Right ventricle myocardium superior (tissue), 1 donor: ENCODE measurements at places on chromosomes 4 and X. TPM values are rescaled to one million over a fixed set of nuclear protein-coding genes. Genes with fewer than 3 reads are reported as not detected.

GRCh38 chrX:23935106-23935505 lies 27.3 kb downstream of the CXorf58 start:
- no peak for DNase-seq

DNA sequence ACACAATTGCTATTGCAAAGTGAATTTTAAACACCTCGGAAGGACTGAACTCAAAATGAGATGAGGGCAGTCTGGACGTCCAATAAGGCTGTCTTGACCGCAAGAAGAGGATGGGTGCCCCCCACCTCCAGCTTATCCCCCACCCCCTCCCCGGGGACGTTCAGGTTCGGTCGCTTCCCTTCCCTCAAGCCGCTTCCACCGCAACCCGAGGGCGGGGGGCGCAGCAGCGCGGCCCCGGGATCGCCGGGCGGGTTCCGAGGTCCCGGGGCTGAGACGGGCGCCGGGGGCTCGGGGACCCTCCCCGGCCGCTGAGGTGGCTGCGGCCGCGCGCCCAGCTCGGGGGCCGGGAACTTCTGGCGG lies 480 bp downstream of the USP46 start:
- DNase-seq: no peak

DNA sequence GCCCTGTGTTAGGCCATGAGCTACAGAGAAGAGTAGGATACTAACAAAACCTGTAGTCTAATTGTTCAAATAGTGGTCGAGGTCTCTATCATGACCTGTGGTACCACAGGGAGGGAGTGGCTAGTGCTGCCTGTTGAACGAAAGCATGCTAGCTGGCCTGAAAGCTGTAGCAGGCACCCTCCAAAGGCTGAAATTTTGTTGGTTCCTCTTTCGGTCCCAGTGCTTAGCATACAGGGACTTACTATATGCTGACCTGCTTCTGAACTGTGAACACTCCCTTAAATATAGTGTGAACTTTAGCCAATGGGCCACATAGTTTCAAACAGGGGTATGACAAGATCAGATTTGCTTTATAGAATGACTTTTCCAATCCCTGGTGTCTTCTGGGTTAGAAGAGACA lies 113.4 kb downstream of the PJA1 start:
- no peak for DNase-seq

- DNase-seq: no peak
Observed at GRCh38 chrX:127552571-127552970, 499.6 kb downstream of the ACTRT1 start.

- no peak for DNase-seq
Observed at GRCh38 chr4:166257891-166258290, 384.9 kb downstream of the TLL1 start.

DNA sequence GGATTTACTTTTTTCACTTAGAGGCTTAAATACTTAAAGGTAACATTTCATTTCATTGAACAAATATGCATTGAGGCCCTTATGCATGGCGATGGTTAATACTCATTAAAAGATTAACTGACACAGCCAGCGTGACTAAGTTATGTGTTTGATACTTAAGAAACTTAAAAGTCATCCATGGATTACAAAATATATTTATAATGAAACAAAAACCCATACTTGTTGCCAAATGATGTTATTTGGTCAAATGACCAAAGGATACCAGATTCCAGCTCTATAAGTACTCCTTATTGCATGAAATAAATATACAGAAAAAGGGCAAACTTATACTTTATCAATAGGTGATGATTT lies 26.7 kb downstream of the ZNF330 start:
- no peak for DNase-seq

DNA sequence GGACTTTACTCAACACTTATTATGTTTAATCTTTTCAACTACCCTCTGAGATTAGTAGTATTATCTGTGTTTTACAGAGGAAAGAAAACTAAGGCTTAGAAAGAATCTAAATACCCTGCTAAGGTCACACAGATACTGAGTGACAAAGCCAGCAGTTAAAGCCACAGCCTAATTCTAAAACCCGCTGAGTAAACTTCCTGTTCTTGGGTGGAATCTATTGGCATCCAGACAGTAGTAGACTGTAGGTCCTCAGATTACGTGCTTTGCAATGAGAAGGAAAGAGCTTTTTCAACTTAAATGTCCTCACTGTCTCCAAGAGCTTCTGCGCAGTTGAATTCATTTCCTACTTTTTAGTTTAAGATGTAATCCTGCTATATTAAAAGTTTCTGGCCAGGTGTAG lies 126.0 kb downstream of the TENM3 start:
- DNase-seq: no peak

DNA sequence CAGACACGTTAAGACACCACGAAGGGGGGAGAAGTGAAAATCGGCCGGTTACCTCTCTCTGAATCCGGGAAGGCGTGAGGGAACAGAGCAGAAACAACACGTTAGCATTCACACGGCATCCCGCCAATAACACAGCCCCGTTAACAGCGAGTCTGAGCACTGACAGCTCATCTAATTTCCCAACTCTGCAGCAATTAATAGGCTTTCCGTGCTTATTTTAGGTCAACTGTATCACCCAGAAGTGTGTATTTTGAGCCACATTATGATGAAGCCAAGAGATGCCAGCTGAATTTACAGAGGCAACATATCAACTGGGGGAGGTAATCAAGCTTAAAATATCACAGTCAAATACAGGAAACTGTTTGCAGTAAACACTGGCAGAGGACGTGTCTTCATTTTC lies 92.6 kb downstream of the NSUN7 start:
- no peak for DNase-seq

- DNase-seq: no peak
Observed at GRCh38 chrX:19156186-19156585, 33.9 kb upstream of the ADGRG2 start.

DCLK2 gene
- total RNA-seq: 19.9 TPM

- DNase-seq: no peak
Observed at GRCh38 chr4:20831746-20832145, 131.5 kb downstream of the PACRGL start.

- no peak for DNase-seq
Observed at GRCh38 chr4:155974476-155974749, 20.7 kb upstream of the CTSO start.

DNA sequence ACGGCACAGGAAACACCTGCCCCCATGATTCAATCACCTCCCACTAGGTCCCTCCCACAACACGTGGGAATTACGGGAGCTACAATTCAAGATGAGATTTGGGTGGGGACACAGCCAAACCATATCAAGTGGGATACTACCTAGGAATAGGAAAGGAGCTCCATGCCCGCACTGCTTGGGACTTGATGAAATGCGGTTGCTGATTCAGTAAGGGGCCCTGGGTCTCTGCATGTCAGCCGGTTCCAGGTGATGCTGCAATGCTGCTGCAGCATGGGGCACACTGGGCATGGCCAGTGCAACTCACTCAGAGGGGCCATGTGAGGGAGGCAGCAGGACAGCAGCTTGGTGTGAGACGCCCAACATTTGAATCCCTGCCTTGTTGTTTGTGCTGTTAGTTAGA lies 34.0 kb upstream of the MSX1 start:
- no peak for DNase-seq

BTC gene
- not detected for total RNA-seq

GRCh38 chr4:73426666-73427065 lies 9.4 kb upstream of the AFP start:
- no peak for DNase-seq

DNA sequence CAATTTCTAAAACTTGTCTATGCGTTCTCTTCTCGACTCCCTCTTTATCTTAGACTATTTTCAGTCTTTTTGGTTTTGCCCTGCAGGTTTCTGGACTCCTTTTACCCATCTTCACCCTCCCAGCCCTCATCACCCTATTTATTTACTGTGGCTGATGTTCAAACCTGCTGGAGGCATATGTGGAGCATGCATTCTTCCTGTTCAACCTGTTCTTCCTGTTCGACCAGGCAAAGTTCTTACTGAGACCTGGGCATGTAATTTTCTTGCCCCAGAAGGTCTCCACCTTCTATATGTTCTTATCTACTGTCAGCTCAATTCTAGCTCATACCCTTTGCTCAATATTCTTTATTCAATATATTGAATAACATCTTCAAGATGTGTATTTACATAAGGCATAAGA lies 69.4 kb upstream of the AGA start:
- no peak for DNase-seq

- DNase-seq: peak; percentile 85
Observed at GRCh38 chrX:118975831-118976598, 1.6 kb downstream of the LONRF3 start.

GRCh38 chr4:112266823-112267222 lies 18.9 kb downstream of the TIFA start:
- DNase-seq: no peak

GRCh38 chrX:133965321-133965720 lies 20.1 kb downstream of the GPC3 start:
- DNase-seq: no peak

DNA sequence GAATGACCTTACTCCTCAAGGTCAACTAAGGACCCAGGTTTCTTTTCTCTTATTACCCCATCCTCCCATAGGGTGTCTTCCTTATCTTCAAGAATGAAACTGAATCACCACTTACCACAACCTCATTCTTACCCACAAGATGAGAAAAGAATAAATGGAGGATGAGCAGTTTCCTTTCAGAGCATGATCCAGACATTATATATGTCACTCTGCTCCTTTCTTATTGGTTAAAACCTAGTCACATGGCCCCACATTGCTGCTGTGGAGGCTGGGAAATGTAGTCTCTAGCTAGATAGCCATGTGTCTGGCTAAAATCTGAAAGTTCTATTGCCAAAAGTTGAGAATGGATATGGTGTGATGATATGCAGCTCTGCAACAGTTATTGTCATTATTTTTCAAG lies 62.4 kb upstream of the RAI2 start:
- no peak for DNase-seq

PAGE1 gene
- total RNA-seq: not detected

- no peak for DNase-seq
Observed at GRCh38 chr4:72473434-72473900, 95.6 kb downstream of the ADAMTS3 start.

- DNase-seq: no peak
Observed at GRCh38 chr4:33566649-33567048, 2677.7 kb downstream of the ARAP2 start.

GRCh38 chr4:94032754-94033153 lies 174.9 kb upstream of the SMARCAD1 start:
- DNase-seq: no peak

DNA sequence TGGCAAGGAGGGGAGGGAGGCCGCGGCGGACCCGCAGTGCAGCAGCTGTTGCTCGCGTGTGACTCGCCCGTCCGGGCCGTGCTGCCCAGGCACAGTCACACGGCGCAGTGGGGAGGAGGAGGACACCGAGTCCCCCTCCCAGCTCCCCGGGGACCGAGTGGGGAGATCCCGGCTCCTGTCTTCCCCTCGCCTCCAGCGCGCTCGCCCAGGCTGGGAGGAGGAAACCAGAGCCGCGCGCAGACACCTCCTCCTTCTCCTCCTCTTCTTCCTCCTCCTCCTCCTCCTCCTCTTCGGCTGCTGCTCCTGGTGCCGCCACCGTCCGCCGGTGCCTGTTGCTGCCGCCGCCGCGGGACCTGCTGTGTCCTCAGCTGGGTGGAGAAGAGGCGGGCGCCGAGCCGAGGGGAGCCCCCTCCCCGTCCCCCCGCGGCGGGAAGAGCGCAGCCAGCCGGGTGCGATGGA lies at the start of gene TBC1D1:
Gene TBC1D1 (plus strand): TSS at position 284 of the 459 bp plus-strand sequence. CDS start 11,012 bp downstream, outside the sequence.
- peak; percentile 81 for DNase-seq

DNA sequence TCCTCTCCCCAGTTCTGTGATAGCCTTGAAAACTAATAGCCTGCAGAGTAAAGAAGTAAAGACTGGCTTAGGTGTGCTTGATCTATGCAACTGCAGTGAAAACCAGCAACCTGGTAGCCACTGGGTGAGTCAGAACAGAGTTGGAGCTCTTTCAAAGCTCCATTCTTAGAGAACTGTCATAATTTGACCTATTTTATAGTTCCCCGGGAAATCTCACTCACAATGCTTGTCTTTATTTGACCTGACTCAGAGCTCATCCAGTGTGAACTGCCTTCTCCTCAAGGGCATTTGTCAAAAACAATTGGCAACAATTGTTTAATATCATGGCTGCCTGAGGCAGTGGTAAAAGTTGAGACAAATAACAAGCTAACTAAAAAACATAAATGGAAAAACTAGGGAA lies 213.0 kb upstream of the NHS start:
- no peak for DNase-seq

GRCh38 chrX:17484592-17484991 lies 109.6 kb downstream of the NHS start:
- no peak for DNase-seq

DNA sequence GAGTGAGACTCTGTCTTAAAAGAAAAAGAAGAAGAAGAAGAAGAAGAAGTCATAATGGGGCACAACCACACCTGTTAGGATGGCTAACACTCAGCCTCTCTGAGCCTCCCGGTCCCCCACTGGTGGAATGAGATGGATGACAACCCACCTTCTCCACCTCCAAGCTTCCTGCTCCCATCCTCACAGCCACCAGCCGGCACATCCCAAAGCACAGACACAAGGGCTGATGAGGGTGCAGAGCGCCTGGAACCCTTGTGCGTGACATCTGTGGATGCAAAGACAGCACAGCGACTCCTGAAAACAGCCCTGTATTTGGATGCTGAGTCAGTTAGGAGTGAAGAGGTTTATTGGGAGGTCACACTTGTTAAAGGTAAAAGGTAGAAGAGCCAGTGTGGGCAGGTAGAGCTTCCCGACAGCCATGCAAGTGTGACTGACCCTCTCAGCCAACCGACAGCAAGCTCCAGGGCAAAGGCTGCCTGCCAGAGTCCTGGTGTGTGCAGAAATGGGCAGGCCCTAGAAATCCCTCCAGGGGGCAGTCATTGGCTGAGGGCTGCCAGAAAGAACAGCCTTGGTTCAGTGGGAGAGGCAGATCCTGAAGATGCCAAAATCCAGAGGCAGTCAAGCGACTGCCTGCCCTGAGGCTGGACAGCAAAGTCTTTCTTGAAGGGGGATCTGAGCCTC lies 26.6 kb upstream of the MAN2B2 start:
- peak; percentile 48 for DNase-seq

NELFA gene
- 10.4 TPM for total RNA-seq

DNA sequence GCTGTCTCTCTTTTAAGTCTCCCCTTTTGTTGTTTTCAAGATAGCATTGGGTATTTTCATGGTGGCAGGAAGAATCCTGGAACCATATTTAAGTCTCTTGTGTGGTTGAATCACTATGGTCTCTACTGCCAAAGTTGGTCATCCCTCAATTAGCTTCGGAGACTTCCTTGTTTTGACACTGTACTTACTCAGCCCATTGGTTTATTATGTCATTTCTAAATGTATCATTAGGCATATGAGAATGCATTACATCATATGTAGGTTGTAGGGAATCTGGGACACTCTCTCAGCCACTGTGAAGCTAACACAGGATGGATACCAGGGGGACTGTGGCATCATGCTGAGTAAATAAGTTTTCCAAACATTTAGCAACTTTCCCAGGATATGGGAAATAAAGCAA lies 211.8 kb downstream of the DTHD1 start:
- DNase-seq: no peak

- DNase-seq: peak; percentile 56
Observed at GRCh38 chr4:121070696-121071639, 1.4 kb downstream of the NDNF start.

DNA sequence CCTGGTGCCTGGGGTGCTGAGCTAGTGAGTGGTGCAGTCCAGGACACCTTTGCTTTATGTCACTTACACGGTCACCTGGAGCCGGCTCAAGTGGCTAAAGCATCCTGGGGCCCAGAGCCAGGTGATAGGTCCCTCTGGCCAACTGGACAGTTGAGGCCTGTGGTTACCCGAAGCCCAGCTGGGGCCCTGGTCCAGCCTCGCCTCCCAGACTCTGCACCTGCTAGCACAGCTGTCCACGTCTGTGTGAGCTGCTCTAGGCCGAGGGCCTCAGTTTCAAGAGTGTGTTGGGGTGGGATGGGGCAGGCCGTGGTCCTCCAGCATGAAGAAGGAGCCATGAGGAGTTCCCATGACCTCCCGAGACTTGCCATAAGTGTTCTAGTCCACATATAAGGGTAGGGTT lies 7.7 kb upstream of the ADD1 start:
- peak; percentile 38 for DNase-seq
